ENCODE measurements at places on chromosomes 7 and 10.
A peak's percentile ranks its signal among the peaks of the same experiment; 100 is the strongest.

DNA sequence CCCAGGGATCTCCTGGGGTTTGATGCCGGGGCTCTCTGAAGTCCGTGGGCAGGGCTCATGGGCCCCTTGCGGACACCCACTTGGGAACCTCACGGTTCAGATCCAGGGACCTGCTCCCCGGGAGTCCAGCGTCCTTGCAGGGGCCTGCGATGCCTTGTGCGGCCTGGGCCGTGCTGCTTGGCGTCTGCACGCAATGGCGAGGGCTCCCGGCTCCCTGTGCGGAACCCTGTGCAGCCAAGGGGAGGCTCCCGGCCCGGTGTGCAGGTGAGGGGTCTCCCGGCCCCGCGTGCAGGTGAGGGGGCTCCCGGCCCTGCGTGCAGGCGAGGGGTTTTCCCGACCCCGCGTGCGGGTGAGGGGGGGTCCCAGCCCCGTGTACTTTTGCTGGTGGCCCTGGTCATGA, 146.7 kb downstream of the DNAJB6 start:
- no peak for DNase-seq

- DNase-seq = no peak
These were observed 36.2 kb downstream of the SEMA3D start for GRCh38 chr7:85150624-85151023.

DNA sequence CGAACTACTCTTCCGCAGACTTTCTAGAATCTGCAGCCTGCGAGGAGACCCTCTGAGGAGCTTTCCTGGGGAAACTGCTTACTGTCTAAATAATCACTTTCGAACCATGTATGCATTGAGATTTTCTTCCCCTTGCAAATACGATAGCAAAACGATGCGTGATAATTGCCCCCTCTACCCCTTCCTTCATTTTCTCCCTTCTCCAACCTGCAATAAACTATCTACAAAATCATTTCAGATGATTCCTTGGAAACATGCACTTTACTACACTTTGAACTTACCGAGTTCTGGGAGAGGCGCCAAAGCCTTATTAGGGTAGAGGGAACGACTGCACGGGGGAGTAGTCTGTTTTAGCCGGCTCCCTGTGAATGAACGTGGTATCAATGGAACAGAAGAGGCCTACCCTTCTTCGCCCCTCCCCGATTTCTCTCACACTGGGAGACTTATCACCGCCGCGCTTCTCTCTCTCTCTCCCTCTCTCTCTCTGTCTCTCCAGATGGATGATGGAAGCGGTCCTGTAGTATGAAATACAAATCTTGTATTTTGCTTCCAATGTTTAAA, at the start of gene FGFBP3:
Gene FGFBP3 (minus strand): TSS at position 370 of the 561 bp plus-strand sequence. CDS start 517 bp downstream, outside the sequence.
- peak; percentile 42 for DNase-seq

DNA sequence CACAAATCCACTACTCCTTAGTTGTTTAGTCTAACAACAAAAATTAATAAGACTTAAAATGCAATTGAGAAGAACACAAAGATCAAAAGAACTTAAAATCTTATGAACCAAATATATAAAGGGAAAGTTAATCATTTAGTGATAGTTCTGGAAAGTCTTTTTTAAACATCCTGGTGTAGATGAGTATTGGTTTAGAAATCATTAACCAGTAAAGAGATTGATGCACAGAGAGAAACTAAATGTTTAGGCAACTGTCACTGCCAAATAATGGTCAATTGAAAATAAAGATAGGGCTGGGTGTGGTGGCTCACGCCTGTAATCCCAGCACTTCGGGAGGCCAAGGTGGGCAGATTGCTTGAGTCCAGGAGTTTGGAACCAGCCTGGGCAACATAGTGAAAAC, 44.9 kb downstream of the SP8 start:
- DNase-seq = no peak

- no peak for DNase-seq
These were observed 141.6 kb downstream of the PKD1L1 start for GRCh38 chr7:47806701-47807103.

DNA sequence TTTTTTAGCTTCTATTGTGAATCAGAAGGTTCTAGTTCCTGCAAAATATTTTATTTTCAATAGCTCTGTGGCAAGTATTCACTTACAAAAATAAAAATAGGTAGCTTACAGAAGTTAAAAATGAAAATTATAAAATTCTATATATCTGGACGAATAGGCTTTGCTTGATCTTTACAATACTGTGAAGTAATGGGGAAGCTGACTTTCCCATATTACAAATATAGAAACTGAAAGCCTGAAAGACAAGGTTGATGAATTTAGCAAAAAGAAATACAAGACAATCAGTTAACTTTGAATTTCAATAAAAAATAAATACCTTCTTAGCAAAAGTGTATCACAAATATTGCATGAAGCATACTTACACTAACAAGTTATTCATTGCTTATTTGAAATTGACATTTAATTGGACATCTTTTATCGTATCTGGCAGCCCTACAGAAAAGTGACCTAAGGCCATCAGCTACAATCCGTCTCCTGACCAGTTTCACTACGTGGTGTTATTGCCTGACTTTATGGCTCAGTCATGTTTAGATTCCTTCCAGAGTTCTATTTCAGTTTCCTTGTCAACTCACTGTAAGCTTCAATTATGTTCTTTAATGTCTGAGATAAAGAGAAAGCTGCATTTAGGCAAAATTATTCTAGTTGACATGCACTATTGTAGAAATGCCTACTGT, 310.5 kb upstream of the HGF start:
- no peak for DNase-seq

DNA sequence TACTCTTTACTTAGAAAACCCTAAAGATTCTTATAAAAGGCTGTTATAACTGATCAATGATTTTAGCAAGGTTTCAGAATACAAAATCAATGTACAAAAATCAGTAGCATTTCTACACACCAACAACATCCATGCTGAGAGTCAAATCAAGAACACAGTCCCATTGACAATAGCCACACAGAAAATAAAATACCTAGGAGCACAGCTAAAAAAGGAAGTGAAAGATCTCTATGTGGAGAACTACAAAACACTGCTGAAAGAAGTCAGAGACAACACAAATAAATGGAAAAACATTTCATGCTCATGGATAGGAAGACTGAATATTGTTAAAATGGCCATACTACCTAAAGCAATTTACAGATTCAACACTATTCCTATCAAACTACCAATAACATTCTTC, 427.0 kb downstream of the KCNMA1 start:
- no peak for DNase-seq

DNA sequence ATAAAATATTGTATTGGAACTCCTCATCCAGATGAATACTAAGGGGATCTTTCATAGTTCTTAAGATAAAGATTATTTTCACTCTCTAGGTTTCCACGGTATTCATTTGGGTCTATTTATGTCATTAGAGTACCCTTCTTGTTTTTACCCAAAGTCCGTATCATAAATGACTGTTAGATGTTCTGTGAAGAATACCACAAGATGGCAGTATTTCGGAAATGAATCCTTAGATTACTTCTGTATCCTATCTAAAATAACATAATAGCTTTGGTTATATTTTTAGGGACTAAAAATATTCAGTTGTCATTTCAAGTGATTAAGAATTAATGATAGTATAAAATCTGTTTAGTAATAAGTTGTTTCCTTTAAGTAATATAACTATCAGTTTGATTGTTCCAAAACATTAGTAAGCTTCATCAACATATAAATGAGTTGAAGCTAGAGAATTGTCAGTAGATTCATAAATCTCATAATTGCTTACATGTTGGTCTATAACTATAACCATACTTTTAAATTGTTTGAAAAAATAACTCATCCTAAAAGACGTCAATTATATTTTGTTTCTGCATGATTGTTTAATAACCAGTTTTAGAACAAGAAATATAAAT, 337.5 kb upstream of the KCND2 start:
- peak; percentile 64 for DNase-seq

- no peak for DNase-seq
These were observed 8.6 kb downstream of the TBATA start for GRCh38 chr10:70776455-70777005.

GRCh38 chr7:51352174-51353100, 35.8 kb upstream of the COBL start:
- DNase-seq = no peak

GRCh38 chr7:115491744-115492380, 538.7 kb downstream of the TFEC start:
- no peak for DNase-seq

- DNase-seq = no peak
These were observed 9.7 kb downstream of the DRGX start for GRCh38 chr10:49385939-49386922.

- no peak for DNase-seq
These were observed 6.7 kb downstream of the FRA10AC1 start for GRCh38 chr10:93695740-93696139.

DNA sequence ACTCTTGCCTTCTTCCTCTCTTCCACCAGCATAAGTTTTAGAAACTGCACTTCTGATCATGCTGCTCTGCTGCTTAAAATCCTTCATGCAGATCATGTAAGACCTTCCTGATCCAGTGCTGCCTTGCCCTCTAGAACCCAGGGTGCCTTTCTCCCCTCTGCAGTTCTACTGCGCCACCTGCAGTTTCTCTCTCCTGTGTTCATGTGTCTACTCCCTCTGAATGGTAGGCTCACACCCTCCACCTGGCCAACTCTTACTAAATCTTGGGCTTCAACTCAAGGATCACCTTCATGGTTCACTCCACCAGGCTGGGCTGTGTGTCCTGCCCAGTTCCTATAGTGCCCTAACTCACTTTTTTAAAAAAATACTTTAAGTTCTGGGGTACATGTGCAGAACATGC, 174.6 kb upstream of the ITGB1 start:
- no peak for DNase-seq

DNA sequence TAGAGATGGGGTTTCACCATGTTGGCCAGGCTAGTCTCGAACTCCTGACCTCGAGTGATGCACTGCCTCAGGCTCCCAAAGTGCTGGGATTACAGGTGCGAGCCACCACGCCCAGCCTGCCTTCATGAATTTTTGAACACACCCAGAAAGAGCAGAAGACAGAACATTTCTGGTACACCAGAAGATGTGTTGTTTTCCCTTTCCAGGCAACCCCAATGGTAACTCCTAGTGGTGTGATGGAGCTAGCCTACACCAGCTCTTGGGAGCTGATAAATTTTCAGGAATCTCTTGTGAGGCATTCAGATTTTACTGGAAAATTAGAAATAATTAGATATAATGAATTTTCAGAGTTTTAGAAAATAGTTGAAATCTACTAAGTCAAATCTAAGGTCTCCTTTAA, 904 bp upstream of the CCDC7 start:
- peak; percentile 18 for DNase-seq

DNA sequence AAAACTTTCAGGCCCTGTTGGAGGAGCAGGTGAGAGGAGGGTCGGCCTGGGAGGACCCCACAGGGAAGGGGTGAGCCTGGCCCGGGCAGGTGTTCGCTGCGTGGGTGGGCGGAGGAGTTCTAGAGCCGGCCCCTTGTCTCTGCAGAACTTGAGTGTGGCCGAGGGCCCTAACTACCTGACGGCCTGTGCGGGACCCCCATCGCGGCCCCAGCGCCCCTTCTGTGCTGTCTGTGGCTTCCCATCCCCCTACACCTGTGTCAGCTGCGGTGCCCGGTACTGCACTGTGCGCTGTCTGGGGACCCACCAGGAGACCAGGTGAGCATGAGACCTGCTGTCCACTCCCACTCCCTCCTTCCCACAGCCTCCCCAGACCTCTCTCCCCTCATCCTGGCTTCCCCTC, 5.6 kb downstream of the ZNHIT1 start:
- no peak for DNase-seq

DNA sequence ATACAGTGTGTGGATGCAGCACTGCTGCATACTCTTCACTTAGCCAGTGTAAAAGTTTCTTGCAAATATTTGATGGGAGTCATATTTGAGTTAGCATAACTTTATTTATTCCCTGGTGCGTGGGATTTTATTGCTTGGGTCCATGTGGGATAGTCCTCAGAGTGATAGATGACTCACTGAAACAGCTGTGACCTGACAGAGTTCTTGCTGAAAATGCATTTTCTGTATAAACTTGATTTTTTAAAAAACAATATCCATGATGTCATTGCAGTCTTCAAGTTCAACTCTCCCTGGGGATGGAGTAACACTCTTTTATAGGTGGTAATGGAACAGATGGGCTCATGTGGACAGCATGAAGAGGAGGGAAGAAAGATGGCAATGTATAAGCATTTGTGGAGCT, 310.0 kb downstream of the PPP1R3A start:
- no peak for DNase-seq

DNA sequence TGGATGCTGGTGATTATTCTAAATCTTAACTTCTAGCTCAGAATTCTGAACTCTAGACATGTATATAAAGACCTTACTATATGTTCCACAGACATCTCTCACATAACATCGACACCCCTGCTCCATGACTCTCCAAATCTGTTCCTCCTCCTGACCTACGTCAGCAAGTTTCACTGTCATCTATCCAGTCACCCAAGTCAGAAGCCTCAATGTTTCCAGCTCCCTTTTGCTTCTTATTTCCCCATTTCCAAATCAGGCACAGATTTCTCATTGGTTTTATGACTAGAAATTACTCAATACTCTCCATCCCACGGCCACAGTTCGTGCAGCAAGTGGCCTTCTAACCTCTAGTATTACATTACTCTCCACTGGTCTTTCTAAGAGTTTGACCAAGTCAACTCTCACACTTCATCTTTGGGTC, 28.5 kb downstream of the EPC1 start:
- DNase-seq = no peak

- no peak for DNase-seq
These were observed 736 bp downstream of the SKIDA1 start for GRCh38 chr10:21524526-21525366.

DNA sequence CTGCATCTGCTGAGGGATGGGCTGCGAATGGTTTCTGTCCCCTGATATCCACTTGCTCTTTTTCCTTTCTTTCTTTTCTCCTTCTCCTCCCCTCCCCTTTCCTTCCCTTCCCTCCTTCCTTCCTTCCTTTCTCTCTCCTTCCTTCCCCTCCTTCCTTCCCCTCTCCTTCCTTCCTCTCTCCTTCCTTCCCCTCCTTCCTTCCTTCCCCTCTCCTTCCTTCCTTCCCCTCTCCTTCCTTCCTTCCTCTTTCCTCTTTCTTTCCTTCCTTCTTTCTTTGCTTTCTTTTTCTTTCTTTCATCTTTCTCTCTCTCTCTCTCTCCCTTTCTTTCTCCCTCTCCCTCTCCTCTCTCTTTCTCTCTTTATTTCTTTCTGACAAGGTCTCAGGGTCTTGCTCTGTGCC, 20.2 kb upstream of the SPDYE1 start:
- DNase-seq = no peak

DNA sequence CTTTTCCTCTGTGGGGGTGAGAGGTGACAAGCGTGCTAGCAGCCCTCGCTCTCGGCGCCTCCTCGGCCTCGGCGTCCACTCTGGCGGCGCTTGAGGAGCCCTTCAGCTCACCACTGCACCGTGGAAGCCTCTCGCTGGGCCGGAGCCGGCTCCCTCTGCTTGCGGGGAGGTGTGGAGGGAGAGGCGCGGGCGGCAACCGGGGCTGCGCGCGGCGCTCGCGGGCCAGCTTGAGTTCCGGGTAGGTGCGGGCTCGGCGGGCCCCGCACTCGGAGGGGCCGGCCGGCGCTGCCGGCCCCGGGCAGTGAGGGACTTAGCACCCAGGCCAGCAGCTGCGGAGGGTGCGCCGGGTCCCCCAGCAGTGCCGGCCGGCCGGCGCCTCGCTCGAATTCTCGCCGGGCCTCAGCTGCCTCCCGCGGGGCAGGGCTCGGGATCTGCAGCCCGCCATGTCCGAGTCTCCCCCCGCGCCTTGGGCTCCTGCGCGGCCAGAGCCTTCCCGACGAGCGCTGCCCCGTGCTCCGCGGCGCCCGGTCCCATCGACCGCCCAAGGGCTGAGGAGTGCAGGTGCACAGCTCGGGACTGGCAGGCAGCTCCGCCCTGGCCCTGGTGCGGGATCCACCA, 352.8 kb upstream of the PODXL start:
- DNase-seq = no peak

GRCh38 chr10:18659819-18660535, 746 bp downstream of the ARL5B start:
- DNase-seq = peak; percentile 17
